Caki2 (cell line): ENCODE measurements at places on chromosomes 2 and 18.

GRCh38 chr2:217090024-217090473 is 230.2 kb upstream of the TNP1 start:
- no peak for DNase-seq

DNA sequence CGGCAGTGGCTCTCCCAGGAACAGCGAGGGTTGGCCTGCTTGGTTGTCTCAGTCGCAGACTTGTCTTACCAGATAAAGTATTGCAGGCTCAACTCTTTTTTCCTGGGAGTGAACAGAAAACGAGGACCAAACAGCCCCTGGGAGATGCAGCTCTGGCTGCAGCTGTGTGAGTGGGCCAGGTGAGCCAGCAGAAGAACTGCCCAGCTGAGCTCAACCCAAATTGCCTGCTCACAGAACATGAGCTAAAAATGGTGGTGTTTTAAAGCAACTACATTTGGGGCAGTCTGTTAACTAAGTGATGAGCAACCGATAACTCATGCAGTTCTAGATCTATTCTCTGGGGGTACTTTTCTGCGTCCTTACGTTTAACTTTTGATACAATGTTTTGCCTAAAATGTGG is 161.1 kb upstream of the SIX3 start:
- no peak for DNase-seq

- no peak for DNase-seq
Measured at GRCh38 chr2:179538406-179539123, 273.9 kb upstream of the SESTD1 start.

GRCh38 chr2:203973676-203974075 is 37.1 kb downstream of the ICOS start:
- no peak for DNase-seq

GRCh38 chr2:105317937-105318336 is 11.6 kb downstream of the TGFBRAP1 start:
- DNase-seq = no peak
